Activated naive CD4-positive, alpha-beta T cell treated with Interleukin-2 at 50 U/mL for 16 hours (primary cell): ENCODE measurements at places on chromosomes 11 and 22.

DNA sequence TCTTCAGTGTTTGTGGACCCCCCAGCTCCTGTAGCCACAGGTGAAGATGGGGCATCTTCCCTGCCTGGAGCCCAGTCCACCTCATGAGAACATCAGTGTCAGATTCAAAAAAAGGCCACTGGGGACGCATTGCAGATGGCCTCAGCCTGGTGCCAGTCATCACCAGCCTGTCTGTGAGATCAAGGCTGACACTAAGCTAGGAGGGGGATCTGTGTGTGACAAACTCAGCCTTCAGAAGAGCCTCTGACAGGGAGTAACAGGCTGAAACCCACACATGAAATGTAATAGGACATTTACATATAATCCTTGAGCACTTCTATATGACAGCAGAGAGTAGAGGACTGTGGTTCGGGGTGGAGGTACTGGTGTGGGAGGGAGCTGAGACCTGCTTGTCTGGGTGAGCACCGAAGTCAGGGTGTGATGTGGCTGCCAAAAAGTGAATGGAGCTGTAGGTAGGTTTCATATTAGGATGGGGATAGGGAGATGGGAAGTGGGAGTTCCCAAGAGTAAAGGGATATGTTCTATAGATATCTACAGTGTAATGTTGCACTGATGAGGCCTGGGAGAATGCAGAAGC is 20.5 kb upstream of the CCDC134 start:
- peak; percentile 24 for DNase-seq

DNA sequence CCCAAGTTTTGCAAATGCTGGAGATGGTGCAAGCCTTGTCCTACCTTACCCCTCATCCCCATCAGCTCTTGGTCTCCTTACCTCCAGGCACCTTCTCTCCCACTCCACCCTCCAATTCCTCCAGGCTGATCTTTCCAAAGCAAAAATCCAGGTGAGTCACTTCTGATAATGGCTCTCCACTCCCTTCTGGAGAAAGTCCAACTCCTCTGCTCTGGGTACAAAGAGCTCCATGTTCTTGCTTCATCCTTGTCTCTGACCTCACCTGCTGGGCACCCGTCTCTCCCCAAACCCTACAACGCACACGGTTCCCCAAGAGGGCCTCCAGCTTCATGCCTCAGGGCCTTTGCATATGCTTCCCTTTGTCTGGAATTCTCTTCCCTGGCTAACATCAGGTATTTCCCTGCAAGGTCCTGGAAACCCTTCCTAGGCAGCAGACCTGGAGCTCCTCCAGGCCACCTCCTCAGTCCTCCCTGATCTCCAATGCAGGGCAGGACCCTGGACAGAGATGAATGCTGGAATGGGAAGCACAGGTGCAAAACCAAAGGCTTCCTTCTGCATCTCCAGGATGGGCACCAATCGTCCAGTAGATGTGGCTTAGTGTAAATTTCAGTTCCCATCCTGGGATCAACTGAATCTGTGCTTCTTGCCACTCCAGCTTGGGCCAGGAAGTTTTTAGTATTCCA is 22.7 kb downstream of the IFT27 start:
- DNase-seq, result no peak

DNA sequence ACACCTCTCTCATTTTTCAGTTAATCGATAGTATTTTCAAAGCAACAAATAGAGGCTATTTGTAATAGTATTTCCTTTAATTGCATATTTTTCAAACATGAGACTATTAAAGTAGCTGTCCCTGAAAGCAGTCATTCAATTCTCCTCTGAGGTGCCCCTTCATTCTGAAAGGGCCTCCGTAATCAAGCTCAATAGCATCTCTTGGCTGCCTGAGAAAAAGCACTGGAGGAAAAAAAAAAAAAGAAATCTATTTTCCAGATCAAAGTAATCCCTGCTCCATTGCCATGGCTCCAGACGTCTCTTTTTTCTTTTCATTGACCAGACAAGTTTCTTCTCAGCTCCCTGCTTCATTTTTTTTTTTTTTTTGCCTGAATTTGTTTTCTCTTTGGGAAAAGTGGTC is 154.5 kb upstream of the BLID start:
- no peak for DNase-seq

- DNase-seq, result no peak
These were observed 29.2 kb downstream of the GRAMD4 start for GRCh38 chr22:46649141-46650077.

DNA sequence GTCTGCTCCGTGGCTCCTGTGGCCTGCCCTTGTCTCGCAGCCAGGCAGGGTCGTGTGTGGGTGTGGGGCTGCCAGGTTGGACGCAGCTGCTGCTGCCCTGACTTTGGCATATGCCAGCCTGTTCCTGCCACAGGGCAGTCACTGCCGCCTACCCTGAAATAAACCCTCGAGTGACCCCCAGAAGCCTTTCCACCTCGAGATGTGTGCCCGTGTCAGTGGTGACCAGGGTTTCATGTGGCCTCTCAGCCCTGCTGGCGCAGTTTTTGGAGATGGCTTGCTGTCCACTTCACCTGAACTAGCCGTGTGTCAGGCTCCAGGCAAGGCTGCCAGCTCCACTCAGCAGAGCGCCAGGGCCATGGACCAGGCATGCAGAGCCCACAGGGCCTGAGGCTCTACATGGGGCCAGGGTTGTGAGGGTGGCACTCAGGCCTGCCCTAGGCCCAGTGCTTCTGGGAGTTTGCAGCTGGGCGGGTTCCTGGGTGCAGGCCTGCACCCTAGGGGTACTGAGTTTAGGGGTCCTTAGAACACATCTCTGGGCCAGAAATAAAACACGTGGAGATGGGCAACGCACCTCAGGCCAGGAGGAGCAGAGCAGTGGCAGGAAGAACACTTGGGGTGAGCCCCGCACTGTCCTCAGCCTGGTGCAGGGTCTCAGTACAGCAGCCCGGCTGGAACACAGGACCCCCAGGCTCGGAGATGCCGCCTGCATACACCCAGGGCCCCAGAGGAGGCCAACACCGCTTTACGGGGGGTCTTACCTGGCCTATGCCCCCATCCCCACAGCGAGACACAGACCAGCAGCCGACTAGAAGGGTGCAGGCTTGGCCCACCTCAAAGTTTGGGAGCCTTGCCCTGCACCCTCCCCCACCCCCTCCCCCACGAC is 8.8 kb upstream of the PANX2 start:
- DNase-seq, result no peak

GRCh38 chr11:35061516-35062440 is 77.2 kb upstream of the CD44 start:
- DNase-seq, result no peak

DNA sequence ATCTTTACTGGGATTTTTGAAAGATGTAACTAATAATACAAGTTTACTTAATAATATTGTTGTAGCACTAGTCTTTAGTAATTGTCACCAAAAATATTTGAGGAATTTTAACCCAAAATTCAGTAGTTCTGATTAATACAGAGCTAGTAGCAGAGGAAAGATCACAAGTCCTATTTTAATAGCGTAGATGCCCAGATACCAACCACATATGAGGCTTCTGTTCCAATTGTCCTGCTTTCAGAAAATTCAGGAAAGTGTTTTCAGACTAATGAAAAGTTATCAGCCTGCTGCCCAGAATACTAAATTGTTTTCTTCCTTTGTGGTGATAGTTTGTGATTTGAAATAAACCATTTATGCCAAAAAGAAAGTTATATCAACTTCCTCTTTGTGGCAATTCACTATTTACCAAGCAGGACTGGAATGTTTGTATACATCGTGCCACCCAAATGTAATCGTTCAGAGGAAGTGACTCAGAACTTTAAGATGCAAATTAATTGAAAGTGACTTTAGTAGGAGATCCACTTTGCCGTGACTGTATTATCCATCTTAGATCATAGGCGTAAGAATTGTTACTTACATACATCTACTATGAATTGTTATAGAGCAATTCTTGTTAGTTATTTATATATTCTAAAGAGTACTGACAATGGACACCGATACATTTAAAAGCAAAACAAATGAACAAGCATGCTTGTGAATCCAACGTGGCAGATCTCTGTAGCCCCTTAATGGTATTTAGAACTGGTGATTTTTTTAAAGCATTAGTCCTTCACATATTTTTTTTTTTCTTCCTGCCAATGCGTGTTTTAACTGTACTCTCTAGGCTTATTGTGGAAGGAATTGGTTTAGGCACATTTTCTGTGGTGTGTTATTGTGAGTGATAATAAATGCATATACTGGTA is 231.0 kb downstream of the DDX10 start:
- DNase-seq, result no peak

DNA sequence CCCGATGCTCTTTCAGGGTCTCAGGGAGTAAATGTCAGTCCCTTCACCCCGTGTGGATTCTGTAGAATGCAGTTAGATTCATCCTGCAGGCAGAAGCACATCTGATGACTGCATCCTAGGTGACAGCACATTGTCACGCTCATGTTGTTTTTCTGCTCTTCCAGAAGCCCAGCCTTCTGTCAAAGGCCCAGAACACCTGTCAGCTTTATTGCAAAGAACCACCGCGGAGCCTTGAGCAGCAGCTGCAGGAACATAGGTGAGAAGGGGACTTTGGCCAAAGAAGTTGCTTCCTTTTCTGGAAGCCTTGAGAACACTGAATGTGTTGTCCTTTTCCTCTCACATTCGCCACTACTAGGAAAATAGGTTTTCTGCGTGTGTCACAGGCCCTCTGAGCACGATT is 43.7 kb downstream of the PPP2R1B start:
- DNase-seq, result no peak

GRCh38 chr11:2375964-2376551 is 1.1 kb upstream of the CD81 start:
- no peak for DNase-seq

DNA sequence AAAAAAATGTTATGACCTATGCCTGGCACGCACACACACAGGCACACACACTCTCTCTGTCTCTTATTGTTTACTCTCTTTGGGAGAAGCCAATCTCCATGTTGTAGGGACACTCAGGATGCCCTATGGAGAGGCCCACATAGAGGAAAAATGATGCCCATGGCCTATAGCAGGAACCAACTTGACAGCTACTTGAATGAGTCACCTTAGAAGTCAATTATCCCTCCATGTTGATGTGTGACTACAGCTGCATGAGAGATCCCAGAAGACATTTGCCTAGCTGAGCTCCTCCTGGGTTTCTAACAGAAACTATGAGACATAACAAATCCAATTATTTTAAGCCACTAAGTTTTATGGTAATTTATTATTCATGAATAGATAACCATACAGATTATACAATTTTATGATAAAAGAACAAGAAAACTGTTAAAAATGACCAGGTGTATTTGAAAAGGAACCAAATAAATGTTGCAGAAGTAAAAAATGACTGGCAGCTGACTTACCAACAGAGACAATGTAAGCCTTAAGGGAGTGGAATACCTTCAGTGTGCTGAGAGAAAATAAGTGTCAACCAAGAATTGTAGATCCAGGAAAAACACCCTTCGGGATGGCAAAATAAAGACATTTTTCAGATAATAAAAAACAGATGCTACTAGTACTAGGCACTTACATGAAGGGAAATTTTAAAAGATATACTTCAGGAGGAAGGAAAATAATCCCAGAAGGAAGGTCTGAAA is 403.7 kb upstream of the SYN3 start:
- DNase-seq, result no peak

DNA sequence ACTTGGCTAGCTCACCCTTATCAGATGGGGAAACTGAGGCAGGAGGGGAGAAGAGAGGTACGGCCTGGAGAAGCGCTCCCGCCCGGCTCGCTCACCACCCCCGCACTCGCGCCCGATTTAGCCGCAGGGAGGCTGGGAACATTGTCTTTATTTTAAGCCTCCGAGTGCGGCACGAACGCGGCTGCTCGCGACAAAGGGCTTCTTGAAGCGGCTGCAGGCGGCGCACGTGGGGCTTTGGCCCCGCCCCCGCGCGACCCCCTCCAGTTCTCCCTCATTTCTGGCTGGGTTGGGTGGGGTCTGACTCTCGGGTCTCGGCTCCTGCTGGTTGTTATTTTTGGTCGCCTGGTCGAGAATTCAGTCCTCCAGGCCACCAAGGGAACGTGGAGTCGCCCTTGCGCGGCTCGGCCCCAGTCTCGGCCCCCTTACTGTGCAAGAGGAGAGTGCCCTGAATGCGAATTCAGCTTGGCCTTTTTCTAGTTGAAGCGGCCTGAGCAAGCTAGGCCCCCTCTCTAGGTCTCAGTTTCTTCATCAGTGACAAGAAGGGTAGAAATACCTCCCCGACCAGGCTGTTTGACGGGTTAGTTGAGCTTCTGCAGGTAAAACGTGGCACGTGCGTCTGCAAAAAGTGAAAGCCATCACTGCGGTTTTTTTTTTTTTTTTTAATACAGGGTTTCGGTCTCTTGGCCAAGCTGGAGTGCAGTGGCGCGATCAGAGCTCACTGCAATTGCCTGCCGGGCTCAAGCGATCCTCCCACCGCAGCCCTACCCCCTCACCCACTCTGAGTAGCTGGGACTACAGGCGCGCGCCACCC is 2.6 kb upstream of the CHRM1 start:
- no peak for DNase-seq

DNA sequence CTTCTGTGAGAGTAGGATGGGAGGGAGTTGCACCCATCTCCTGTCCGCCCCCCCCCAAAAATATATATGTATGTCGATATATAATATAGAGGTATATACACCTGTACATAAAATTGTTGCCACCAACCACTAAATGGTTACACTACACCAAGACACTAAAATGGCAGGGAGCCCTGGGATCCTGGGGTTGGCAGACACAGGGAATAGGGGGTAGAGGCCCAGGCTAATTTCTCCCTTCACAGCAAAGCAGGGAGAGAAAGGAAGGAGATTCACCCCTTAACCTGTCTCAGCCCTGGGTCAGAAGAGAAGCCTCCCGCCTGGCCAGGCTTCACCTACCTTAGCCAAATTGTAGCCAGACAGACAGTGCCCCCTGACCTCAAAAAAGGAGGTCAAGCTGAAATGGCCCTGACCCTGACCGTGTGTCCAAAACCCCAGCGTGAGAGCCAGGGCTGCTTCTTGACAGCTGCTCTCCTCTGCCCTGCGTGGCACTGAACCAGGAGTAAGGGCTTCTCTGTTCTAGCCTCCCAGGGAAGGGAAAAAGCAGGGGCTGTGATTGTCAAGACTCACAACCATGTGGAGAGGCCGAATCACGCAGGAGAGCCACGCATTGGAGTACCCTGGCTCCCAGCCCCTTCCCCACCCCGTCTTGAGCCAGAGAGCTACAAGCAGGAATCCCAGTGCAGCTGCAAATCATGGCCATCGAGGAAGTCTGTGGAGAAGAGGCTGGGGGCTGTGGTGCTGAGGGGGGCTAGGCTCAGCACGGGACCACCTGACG is 40.5 kb downstream of the SGSM3 start:
- DNase-seq, result no peak

DNA sequence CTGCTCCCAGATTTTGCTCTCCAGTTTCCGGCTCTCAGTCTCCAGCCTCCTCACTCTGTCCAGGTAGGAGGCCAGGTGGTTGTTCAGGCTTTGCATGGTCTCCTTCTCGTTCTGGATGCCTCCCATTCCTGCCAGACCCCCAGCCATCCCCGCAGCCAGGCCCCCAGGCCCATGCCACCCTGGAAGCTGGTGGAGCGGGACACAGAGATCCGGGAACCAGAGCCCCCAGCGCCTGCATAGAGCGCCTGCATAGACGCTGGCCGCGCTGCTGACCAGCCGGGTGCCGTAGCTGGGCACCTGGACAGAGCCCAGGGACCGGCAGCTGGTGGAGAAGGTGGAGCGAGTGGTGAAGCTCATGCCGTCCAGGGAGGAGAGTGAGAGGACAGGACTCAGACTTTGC is 82.7 kb upstream of the LDLRAD3 start:
- DNase-seq, result no peak

GRCh38 chr11:70272009-70272408 is 1.5 kb downstream of the PPFIA1 start:
- no peak for DNase-seq
